ENCODE measurements at places on chromosomes 3 and 15. TPM values are rescaled to one million over a fixed set of nuclear protein-coding genes. Genes with fewer than 3 reads are reported as not detected.

DNA sequence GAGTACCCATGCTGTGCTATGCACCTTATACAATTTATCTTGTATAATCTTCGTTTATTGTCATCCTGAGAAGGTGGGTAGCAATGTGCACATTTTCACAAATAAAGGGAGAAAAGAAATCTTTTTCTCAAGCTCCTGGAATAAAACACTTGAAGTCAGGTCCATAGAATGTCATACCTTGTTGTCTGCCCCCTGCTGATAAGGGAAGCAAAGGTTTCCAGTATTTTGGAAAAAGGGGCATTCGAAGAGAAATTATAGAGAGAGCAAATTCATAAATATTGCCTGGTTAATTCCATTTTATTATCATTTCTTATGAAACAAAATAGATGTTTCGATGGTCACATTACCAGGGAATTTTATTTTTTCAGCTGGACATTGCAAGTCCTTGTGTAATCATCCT is 277.8 kb downstream of the RAP2B start:
- DNase-seq: no peak

The NMNAT3 gene
- 5.7 TPM for total RNA-seq

GRCh38 chr15:63029676-63030075 is 12.9 kb upstream of the TPM1 start:
- DNase-seq: no peak

GRCh38 chr3:15204005-15204404 is 2.0 kb upstream of the CAPN7 start:
- DNase-seq: no peak

The CCR1 gene
- 0.10 TPM for total RNA-seq

The SLC27A2 gene
- 14.0 TPM for total RNA-seq

DNA sequence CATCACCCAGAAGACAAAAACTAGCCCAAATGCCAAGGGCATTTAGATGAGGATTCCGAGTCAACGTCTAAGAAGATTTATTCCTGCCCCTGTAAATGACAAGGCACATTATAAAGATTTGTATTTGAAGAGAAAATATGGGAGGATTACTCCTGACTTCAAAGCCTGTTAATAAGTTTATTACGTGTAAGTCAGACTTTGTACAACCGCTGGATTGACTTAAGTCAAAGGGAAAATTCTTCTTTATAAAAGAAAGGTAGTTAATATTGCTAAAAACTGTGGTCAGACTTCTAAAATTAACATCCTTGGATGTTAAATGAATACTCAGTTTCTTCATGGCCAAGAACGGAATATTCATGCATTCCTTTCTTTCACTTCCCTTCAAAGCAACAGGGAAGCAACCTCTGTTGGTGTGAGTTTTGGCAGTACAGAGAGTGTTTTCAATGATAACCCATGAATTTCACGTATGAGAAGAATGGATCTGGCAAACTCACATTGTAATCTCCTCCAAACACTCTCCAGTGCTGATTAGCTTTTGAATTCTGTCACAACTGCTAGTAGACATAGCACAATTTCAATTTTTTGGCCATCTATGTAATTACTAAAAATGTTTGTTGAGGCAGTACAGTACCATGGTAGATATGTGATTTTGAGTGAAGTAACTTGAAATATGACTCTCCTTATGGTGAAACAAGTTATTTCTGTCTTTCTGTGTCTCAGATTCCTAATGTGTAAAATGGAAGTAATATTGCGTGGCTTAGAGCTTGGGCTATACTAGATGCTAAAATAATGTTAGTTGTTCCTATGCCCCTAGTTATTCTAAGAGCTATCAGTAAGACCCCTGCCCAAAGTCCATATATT is 62.0 kb downstream of the PLD1 start:
- no peak for DNase-seq

- DNase-seq: peak; percentile 57
These were observed 9.7 kb upstream of the LARP6 start for GRCh38 chr15:70863450-70864218.

DNA sequence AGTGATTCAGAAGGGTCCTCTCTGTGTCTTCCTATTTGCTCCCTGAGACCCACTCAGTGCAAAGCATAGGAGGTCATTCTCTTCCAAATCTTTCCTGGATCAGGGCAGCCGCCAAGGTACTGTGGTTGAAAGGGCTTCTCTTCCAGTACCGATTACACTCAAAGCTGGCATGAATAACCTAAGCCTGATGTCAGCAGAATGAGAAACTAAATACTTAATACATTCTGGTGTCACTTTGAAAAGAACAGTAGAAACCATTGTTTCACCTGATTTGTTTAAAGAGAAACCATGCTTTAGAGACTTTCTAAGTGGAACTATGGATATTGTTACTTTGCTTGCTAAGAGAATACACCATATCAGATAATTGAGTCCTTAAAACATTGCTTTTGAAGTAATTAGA is 50.2 kb downstream of the PDHB start:
- no peak for DNase-seq

The GMPS gene
- 119 TPM for total RNA-seq

The TGM5 gene
- total RNA-seq: not detected

GRCh38 chr3:27573780-27574437 is 89.7 kb upstream of the SLC4A7 start:
- DNase-seq: no peak

GRCh38 chr3:194481103-194481502 is 5.7 kb downstream of the ATP13A3 start:
- DNase-seq: no peak
